ENCODE measurements at places on chromosomes 6 and 20. TPM values are rescaled to one million over a fixed set of nuclear protein-coding genes. Genes with fewer than 3 reads are reported as not detected.

GINS1 gene
- 0.99 TPM for total RNA-seq

MEI4 gene
- total RNA-seq = 3.3 TPM

DNA sequence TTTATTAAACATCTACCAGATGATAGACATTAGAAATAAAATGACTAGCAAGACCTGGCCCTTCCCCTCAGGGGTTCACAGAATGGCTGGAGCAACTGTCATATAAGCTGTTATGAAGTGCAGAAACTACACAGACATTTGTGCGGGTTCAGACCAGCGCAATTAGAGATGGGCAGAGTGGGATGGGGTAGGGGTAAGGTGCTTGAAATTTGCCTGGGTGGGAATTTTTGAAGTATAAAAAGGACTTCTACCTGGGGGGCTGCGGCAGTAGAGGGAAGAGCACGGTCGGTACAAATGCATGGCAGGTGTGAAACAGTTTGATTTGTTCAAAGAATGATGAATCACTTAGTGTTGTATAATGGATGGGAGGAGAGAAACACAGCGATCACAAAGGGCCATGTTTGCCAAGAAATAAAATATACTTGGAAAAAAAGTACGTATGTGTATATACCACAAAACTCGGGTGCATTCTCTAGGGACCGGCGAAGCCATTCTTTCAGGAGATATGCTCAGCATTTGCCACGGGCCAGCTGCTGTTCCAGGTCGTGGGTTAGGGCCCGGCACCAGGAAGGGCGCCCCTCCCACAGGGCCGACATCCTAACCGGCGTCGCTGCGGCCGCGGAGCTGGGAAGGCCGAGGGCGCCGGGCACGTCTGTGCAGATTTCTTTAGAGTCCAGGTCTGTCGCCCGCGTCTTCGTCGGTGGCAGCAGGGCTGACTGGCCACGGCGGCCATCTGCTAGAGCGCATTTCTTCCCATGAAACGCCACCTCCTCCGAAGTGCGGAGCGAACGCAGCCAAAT is 809 bp upstream of the NOL7 start:
- peak overlapping the region; percentile 47 for H3K4me3 ChIP-seq
- peak; percentile 72 for DNase-seq
- H3K4me1 ChIP-seq = peaks cover 36% of the 10 kb centered on the region
- peak overlapping the region; percentile 91 for H3K27ac ChIP-seq

PERP gene
- 16.5 TPM for total RNA-seq

DNA sequence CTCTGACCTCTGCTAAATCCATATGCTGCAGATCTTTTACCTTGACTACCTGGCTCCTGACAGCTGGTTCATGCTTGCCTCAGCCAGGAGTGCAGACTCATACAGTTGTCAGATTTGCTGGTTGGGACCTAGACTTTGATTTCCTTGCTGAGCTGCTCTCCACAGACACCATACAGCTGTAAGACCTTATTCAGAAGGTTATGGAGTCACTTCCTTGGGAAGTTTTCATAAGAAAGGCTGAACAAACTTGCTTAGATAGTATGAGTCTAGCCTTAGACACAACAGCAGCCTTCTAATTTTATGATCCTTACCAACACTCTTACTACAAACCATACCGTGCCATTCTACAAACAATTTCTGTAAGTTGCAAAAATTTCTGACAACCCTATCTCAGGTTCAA is 102.9 kb downstream of the EDN1 start:
- DNase-seq = no peak
- no peak overlapping the region for H3K4me3 ChIP-seq
- H3K4me1 ChIP-seq = peaks cover 7% of the 10 kb centered on the region
- no peaks in the 10 kb centered on the region for H3K36me3 ChIP-seq
- H3K27me3 ChIP-seq = no peaks in the 10 kb centered on the region
- no peak overlapping the region for H3K27ac ChIP-seq

- no peak overlapping the region for H3K27ac ChIP-seq
- no peak for DNase-seq
- H3K4me3 ChIP-seq = no peak overlapping the region
Observed at GRCh38 chr6:126376682-126377081, 36.8 kb downstream of the CENPW start.

TINAG gene
- 0.26 TPM for total RNA-seq

- peaks cover 4% of the 10 kb centered on the region for H3K4me1 ChIP-seq
- no peak overlapping the region for H3K27ac ChIP-seq
- DNase-seq = no peak
- H3K36me3 ChIP-seq = no peaks in the 10 kb centered on the region
Observed at GRCh38 chr20:5195655-5196054, 68.8 kb downstream of the CDS2 start.

EYA4 gene
- 0.26 TPM for total RNA-seq

DNA sequence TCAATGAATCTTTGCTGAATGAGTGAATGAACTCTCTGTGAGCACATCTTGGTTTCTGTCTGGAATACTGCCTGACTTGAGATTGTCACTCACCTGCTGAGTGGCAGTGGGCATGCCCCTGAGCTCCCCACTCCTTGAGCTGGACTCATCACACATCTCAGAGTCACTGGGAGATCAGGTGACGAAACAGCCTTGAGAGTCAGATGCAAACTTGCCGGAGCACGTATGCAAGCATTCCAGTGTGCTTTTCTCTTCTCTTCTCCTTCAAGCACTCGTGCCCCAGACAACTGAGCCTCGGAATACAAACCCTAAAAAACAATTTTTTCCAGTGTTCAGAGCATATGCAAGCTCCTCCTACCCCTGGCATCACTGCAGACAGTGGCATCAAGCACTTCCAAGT is 9.4 kb upstream of the BMP7 start:
- H3K27ac ChIP-seq = no peak overlapping the region
- DNase-seq = no peak
- H3K4me3 ChIP-seq = no peak overlapping the region
- no peaks in the 10 kb centered on the region for H3K4me1 ChIP-seq

Measured in body of pancreas (tissue), 4 donors.